Fibroblast of skin of left quadriceps (primary cell): ENCODE measurements at places on chromosomes 5 and 9.

DNA sequence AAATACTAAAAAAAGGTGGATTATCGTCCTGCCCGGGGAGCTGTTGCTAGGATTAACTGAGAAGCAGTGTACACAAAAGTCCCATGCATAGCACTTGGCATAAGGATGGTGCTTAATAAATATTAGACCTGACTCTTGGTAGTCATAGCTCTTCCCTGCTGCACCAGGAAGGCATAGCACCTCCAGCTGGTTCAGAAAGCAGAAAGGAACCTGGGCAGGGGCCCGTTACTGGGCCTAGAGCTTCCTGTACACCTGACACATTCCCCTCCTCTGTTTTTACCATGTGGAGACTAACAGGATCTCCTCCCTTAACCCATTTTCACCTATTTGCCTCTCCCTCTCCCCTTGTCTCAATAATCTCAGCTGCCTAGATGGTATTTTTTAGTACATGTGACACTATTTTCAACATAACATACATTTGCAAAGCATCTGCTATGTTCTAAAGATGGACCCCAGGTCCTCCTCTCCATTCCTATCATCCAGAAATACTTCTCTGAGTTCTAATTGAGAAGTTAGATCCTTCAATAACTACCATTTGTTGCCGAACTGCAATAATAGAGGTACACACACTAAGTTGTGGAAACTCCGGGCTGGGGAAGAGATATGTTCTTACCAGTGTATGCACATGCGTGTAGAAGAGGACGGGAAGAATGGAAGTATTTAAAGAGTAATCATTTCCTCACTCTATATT is 3.2 kb upstream of the ANP32B start:
- no peak for DNase-seq

- DNase-seq, result no peak
Measured at GRCh38 chr9:97591535-97591934, 41.6 kb downstream of the TSTD2 start.

- no peak for DNase-seq
Measured at GRCh38 chr5:160448886-160449285, 27.2 kb downstream of the PTTG1 start.

GRCh38 chr5:140345919-140346347 is 470 bp downstream of the HBEGF start:
- no peak for DNase-seq

DNA sequence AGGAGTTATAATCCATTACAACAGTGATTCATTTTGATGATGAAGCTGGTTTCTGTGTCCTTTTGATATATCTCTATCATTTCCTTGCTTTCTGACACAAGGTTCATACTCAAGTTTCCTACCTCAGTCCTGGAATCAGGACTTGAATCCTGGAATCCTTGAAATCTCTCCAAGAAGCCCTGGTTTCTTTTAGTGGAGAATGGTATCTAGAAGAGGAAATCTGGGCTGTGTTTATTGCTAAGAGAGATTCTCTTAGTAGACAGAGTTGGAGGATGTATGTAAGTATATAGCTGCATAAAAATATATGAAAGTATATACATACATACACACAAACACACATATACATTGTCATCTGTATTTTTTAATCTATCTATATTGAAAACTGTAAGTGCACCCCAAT is 114.4 kb downstream of the GCNT1 start:
- no peak for DNase-seq

DNA sequence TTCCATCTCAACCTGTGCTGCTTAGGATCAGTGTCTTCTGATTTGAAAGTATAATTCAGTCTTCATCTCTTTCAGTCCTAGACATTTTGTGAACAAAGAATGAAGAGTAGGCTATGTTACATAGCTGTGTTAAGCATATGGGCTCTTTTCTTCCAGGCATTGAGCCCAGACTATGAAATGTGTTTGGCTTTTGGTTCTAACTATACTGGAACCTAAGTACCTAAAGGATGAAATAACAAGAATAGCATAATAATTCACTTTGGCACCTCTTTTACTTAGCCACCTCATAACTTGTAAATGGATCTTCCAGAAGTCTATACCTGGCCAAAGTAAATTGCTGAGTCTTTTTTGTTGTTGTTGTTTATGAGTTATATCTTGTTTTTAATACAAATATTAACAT is 71.4 kb downstream of the SLF1 start:
- DNase-seq, result no peak

- no peak for DNase-seq
Measured at GRCh38 chr5:15215056-15215455, 284.9 kb upstream of the FBXL7 start.

DNA sequence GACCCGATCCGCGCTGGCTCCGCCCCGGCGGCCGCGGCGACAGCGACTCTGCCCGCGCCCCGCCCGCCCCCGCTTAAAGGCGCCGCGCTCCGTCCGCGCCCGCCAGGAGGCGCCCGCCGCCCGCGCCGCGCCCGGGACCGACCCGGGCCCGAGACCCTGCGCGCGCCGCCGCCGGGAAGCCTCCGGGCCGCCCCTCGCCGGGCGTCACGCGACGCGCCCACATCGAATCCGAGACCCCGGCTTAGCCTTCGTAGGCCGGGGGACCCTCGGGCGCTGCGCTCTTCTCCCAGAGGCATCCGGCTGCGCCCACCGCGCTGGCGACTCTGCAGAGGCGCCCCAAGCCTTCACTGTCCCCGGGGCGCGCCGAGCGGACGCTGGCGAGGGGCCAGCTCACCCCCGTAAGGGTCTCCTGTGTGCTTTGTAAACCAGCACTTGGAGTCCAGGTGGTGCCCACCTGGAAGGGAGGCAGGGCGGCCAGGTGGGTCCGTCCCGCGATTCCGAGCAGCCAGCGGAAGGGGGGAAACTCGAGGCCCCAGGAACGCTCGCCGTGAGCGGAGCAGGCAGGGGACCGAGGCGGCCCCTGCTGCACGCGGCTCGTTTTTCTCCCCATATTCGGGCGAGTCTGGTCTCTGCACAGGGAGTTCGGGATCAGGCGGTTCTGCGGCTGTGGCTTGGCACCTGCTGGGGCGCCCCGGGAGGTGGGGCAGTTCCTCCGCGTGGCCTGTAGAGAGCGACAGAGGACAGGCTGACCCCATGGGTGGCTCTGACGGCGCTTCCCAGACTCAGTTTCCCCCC is 423 bp upstream of the ABCA2 start:
- no peak for DNase-seq

DNA sequence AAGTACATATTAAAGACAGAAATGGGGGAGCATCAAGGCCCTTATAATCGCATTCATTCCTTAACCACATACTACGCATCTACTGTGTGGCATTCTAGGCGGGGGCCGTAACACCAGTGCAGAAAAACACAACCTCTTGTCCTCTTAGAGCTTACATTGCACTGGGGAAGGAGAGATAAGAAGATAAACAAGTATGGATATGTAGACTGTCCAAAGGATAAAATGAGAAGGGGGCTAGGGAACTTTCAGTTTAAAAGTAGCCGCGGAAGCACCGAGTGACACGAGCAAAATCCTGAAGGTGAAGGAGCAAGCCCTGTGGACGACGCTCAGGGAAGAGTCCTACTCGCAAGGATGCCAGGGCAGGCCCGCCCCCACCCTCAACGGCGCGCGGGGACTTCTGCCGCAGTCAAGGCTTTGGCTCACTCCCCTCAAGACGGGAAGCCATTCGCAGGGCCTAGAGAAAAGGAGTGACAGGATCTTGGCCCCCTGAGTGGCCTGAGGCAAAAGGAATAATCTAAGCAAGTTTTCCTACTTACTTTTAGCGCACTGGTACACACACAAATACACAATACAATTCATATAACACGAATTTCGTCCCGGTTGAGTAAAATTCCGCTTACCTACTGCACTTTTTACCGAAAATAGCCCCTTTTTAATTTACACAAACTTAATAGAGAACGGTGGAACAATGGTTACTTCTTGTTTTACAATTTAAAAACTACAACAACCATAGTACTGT is 1.3 kb upstream of the NIPBL start:
- no peak for DNase-seq

DNA sequence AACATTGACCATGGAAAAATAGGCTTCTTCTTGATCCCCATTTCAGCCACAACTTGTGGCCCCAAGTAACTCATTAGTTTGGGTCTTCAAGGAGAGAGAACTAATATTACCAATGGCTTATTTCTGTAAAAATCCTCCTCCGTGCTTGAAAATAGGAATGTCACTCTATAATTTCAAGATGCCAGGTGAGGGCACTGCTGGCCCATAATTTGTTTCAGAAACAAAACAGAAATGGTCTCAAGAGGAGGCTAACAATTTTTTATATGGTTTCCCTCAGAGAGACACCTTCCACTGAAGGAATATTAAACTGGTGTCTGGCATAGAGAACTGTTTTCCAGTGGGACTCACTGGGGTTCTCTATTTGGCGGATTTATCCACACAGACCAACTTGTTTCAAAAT is 437.0 kb upstream of the TRPC7 start:
- DNase-seq, result no peak

DNA sequence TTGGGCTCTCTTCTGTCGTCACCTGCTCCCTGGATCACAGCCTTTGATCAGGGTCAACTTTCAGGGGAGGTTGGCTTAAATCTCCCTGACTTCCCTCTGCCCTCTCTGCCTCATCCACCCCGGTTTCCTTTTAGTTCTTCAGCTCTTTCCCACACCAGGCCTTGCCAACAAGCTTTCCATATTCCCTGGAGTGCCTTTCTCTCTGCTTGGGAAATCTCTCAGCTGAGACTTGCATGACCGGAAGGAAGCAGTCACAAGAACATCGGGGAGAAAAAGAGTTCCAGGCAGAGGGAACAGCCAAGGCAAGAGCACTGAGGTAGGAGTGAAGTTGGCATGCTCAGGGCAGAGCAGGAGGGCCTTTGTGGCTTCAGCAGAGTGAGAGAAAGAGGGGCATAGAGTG is 88.4 kb upstream of the HSPA9 start:
- DNase-seq, result no peak

- no peak for DNase-seq
Measured at GRCh38 chr9:89375191-89375760, 57.0 kb downstream of the SECISBP2 start.

DNA sequence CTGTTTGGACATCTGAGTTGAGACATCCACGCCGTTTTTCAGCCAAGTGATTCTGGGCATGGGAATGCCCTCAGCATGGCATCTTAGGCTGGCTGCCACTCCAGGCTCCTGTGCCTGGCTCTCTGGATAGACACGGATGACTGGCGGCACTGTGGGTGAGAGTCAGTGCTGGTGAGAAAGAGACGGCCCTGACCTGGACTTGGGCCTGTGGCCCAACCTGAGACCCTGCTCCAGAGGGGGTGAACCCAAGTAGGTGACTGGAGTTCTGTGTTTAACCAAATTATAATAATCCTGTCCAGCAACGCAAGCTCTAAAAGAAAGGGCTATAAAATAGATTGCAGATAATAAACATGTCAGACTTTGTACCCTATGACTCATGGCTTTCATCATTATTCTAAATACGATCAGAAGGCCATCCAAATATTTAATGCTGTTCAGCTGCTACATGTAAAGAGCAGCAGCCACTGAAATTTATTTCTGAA is 173.9 kb downstream of the HSPA4 start:
- peak; percentile 25 for DNase-seq

GRCh38 chr5:10065428-10066000 is 184.2 kb downstream of the ATPSCKMT start:
- no peak for DNase-seq

- DNase-seq, result no peak
Measured at GRCh38 chr5:14032918-14033317, 88.4 kb upstream of the DNAH5 start.

- no peak for DNase-seq
Measured at GRCh38 chr9:119697996-119698395, 328.8 kb upstream of the BRINP1 start.

- DNase-seq, result peak; percentile 8
Measured at GRCh38 chr9:6805532-6805931, 47.8 kb downstream of the KDM4C start.

DNA sequence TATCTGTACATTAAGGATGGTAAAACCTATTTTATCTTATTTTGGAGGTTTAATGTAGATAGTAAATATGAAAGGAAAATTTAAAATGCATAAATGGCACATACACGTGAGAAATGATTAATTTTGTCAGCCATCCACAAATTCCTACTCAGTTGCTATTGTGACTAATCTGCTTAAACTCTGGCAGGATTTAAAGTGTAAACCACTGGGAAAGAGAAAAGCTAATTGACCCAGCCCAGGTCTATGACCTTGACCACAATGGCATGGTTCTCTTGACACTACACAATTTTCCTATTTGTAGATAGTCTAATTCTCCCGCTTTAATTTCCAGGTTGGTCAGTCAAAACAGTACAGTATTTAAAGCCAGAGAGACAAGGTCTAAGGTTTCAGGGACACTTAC is 459.0 kb upstream of the KLF4 start:
- DNase-seq, result no peak

- DNase-seq, result no peak
Measured at GRCh38 chr5:113357696-113358476, 76.9 kb downstream of the TSSK1B start.

DNA sequence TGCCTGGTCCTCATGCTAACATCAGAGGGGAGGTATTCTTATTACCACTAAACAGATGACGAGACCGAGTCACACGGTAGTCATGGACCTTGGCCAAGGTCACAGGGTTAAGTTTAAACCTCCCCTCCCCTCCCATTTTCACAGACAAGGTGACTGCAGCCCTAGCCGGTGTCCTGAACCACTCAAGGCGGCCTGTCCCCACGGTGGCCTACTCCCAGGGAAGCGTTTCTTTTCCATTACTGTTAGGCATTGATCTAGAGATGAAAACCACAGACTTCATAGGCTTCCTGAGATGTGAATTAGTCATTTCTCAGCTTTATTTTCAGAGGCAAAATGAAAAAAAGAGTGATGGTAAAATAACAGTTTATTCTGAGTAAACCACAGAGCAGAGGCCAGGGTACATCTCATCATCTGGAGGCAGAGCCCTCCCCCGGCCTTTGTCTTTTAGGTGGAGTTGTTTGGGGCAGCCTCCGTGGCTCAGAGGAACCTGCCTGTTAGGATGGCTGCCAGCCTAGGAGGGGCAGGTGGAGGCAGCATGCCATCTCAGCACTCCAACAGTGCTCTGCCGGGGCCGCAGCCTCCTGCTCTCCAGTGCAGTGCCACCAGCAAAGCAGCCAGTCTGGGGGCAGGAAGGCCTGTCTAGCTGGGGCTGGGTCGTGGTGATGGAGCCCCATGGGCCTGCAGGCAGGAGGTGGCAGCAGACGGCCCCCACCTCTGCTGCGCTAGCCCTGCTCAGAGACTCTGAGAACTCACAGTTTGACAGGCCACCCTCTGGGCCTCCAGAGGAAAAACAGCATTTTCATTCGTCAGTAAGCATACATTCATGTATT is 71.2 kb downstream of the RAPGEF1 start:
- DNase-seq, result peak; percentile 31

- DNase-seq, result peak; percentile 59
Measured at GRCh38 chr9:87324613-87325194, 173.0 kb upstream of the DAPK1 start.
